Activated CD4-positive, alpha-beta memory T cell treated with anti-CD3 and anti-CD28 coated beads, Interleukin-2, amount 10 ng/mL, durations not matched to agents 7 days and 5 days (primary cell): ENCODE measurements at places on chromosomes 1 and 21. TPM values are rescaled to one million over a fixed set of nuclear protein-coding genes. Genes with fewer than 3 reads are reported as not detected.
A peak's percentile ranks its signal among the peaks of the same experiment; 100 is the strongest.

Gene BRDT
- 0.18 TPM for total RNA-seq

Gene OR2T11
- not detected for total RNA-seq

GRCh38 chr1:20634065-20634593 lies 871 bp downstream of the PINK1 start:
- peak; percentile 21 for DNase-seq

- DNase-seq, result no peak
Observed at GRCh38 chr1:234958706-234959657, 169.7 kb downstream of the TOMM20 start.

Gene PPP1R12B
- total RNA-seq, result 20.0 TPM

DNA sequence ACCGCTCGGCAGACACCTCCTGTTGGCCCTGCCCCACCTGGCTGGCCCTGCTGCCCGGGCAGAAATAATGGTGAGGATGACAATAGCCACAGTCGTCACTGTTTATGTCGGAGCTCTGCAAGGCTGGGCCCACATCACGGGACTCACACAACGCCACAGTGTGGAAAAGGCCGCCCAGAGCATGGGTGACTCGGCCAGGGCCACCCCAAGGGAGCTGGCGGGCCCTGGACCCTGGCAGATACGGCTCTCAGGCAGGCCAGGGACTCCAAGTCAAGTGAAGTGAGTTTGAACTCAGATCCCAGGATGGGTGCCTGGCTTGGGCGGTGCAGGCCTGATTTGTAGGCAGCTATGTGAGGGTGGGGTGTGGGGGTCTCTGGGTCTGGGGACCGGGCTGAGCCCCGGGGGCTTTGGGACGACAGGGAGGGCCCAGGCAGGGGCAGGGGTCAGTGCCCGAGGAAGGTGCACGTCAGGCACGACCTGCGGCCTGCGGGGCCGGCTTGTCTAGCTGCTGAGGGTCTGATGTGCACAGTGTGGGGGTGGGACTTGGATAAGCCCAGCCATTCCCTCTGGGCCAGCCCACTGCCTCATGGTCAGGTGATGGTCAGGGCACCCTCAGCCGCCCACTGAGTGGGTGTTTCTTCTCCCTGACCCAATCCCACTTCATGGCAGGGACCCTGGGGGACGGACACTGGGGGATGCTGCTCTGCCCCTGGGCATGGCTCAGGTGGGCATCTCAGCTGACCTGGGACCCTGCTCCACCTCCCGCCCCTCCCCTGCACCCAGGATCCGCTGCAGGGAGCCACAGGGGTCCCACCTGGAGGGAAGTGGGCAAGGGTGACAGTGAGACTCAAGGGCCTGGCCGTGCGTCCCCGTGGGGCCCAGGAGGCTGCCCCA lies 1.0 kb downstream of the RNF223 start:
- no peak for DNase-seq
